ENCODE measurements at places on chromosomes 12 and 14.

GRCh38 chr14:66404051-66404545, 82.1 kb upstream of the CCDC196 start:
- no peak for DNase-seq

- DNase-seq, result no peak
Observed at GRCh38 chr14:22814941-22815713, at the start of gene SLC7A7. Gene SLC7A7, minus strand, starts transcription at chr14:22815435. Its CDS starts 2,037 bp downstream, at chr14:22813398.

DNA sequence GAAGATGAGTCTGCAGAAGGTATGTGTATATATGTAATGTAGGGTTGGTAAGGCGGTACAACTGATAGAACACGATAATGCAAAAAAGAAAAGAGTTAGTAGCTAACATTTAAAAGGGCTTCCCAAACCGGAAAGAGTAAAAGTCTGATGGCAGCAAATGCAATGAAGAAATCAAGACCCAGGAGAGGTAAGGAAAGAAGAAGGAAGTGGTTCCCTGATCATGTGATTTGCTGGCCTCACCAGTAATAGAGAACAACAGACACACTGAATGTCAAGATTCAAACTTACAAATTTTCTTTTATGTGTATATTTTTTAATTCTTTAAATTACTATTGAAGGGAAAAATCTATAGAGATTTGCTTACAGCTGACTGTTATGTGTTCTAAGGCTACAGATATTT, 18.4 kb downstream of the ZFC3H1 start:
- no peak for DNase-seq

GRCh38 chr12:101485021-101485420, 9.9 kb downstream of the SPIC start:
- no peak for DNase-seq

DNA sequence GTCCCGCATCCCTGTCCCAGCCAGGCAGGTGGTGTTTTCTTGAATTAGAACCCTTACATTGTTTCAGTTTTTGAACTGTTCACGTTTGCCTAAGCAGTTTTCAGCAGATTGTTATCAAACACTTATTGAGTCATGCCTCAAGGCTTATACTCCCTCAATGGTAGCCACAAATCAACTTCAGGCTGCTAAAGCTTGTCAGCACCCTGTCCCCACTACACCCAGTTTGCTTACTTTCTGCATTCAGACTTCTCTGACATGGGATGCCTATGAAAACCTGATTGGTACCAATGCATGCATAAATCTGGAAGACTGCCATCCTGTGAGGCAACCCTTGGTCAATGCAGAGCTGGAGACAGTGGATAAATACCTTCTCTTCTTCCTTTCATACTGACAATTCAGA, 225.4 kb downstream of the BTG1 start:
- no peak for DNase-seq

- DNase-seq, result no peak
Observed at GRCh38 chr14:100670017-100670752, 56.5 kb upstream of the DLK1 start.

GRCh38 chr12:108750526-108750925, 19.2 kb upstream of the CORO1C start:
- no peak for DNase-seq

- no peak for DNase-seq
Observed at GRCh38 chr12:12018454-12018853, 52.3 kb upstream of the BCL2L14 start.

DNA sequence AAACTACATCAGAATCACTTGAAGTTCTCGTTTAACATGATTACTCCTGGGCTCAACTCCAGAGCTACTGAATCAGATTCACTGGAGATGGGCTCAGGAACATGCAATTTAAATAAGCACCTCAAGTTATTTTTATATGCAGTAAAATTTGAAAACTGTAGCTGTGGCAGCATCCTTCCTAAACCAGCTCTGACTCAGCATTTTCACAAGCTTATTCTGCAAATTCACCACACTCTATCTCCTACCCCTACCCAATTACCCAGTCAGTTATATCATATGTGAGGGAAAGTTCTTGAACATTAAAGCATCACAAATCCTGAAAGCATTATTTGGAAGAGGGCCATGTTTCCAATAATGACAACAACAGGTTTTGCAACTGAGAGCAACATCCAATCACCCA, 24.2 kb upstream of the LRRC9 start:
- DNase-seq, result no peak

GRCh38 chr14:36580856-36581831, 1.3 kb downstream of the NKX2-8 start:
- no peak for DNase-seq

- DNase-seq, result no peak
Observed at GRCh38 chr14:76720382-76720813, 40.9 kb upstream of the VASH1 start.

- DNase-seq, result no peak
Observed at GRCh38 chr14:56044196-56044595, 74.0 kb upstream of the PELI2 start.

DNA sequence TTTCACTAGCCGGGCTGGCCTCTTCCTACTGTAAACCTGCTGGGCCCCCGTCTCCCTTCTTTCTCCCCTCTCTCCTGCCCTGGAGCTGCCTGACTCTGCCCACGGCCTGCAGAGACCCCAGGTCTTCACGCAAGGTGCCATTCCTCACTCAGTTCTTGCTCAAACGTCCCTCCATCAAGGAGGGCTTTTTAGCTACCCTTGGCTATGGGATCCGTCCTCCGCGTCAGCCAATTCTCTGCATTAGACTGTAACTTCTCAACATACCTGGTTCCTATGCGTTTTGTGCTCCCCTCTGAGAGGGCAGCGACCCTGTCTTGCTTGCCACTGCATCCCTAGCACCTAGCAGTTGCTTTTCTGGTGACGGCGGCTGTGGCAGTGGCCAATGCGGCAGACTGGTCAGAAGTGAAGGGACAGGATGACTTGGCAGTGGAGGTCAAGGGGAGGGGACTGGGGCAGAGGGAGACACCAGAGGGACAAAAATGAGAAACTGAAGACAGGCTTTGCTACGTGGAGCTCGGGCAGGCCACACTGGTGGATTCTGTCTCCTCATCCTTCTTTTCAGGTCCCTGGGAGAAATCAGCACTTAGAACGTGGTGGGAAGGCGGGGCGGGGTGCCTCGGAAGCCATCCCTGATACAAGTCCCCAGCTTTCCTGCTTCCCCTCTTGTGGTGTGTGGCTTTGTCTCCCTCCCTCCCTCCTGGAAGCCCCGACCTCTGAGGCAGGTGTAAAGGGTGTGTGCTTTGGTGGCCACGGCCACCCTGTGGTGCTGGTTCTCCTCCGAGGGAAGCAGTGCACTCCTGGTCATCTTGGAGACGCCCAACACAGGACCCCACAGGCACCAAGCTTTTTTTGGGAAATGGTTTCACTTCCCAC, 1.8 kb downstream of the B3GNT4 start:
- no peak for DNase-seq

DNA sequence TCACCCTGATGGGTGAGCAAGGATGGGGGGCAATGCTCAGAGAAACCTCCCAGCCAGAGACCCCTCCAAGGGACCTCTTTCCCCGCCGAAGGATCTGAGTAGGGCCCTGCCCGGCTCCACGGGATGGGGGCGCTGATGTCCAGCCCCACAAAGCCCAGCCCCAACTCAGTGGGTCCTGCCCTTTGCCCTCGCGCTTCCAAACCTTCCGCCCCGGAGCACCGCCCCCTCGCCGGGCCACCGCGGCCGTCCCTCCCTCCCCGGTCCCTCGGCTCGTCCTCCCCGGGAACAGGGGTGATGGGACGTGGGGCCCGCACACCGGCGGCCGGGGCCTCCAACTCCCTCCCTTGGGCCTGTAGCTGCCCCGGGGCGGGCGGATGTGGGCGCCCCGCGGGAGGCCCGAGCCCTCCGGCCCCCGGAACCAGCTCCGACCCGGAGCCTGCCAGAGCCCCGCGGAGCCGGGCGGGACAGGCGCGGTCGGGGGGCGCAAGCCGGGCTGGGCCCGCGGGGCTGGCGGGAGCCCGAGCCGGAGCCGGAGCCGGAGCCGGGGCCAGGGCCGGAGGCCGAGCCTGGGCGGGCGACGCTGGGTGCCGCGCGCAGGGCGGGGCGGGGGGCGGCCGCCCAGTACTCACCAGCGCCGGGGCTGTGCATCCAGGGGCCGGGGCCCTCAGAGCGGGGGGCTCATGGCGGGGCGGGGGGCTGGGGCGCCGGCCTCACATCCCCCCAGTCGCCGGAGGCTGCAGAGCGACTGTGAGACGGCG, 386 bp downstream of the HDAC7 start:
- DNase-seq, result no peak

DNA sequence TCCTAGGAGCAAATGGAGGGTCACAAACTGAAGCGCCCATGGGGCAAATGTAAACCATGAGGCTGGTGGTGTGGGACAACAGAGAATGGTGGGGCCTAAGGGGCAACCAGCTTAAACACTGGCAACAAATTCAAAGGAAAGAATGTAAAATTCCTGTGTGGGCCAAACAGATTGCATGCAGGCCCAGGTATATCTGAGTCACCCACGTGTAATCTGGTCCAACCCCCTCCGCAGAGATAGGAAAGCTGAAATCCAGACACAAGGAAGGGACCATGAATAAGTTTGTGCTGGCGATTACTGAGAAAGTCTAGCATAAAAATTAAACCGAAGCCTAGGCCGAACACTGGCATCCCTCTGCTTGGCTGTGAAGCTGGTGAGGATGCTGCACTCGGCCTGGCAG, 71.6 kb downstream of the ITPK1 start:
- DNase-seq, result no peak

GRCh38 chr14:68333262-68333661, 459.6 kb downstream of the ZFP36L1 start:
- DNase-seq, result no peak

DNA sequence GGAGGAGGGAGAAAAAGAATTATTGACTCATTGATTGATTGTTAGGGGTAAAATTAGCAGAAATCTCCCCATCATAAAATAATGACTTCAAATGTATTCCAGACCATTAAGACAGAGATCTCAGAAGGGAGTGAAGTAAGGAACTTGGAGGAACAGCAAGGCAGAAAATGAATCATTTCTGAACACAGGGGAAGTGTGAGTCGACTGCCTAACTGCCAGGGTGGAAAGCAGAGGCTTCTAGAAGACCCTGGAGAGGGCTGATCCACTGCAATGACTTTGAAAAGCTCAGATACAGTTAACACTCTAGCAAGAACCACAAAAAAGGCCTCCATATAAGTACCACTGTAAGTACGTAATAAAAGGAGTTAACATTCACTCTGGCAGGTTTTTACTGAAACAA, 9.7 kb downstream of the GLTP start:
- DNase-seq, result no peak

DNA sequence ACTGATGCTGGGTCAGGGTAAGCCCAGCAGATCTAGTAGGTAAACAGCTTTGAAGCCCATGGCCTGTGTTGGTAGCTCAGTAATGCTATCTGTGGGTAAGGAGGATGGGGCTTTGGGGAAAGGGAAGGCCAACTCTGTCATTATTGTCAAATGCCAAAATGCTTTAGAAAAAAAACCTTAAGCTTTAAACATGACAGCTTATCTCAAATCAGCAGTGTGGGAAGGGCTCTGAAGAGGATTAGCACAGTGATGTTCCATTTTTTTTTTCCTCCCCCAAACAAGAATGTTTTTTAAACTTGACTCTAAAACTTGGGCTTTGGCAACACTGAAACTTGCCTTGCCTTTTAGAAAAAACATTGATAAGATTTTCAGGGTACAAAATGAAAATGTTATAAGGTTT, 11.7 kb downstream of the DAAM1 start:
- DNase-seq, result no peak

Data from AG09319 (cell line).